Stimulated activated CD8-positive, alpha-beta memory T cell treated with anti-CD3 and anti-CD28 coated beads, Interleukin-7, amount 100 ng/mL, for 4 hours (primary cell): ENCODE measurements at places on chromosomes 7 and 10.

GRCh38 chr7:77235276-77235675 lies 35.7 kb upstream of the FGL2 start:
- no peak for DNase-seq

GRCh38 chr7:27314111-27314510 lies 71.5 kb downstream of the EVX1 start:
- no peak for DNase-seq

DNA sequence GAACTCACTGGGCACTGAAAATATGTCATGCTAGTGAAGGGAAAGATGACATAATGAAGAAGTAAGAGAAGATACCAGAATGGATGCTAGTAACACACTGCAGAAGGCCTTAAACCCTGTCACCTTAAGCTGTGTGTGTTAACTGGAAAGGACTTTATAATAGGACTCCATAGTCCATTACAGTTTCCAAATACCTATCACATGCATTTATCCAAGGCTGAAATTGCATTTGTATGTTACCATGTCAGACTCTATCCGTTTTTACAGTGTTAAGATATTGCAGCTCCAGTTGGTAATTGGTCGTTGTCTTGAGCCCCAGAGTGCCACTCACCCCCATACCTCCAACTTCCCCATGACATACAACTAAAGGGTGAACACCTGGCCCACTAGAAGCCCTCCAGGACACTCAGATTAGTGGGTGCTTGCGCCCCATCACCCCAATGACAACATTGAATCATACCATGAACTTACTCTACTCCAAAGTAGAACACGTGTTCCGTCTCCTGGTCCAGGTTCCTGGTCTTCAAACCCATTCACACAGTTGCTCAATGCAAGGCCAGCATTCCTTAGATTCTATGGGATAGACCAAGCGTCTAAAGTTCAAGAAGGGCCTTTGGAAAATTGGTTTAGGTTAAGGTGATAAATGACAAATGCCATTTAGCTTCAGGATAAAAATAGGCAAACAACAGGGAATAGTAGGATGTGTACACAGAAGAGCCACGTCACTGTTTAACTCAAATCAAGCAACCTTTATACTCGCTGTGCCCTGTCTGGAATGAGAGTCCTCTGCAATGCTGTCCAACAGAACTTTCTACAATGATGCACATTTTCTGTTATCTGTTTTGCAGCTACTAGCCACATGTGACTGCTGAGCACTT lies 2.1 kb upstream of the RAPGEF5 start:
- no peak for DNase-seq

GRCh38 chr10:96587264-96588059 lies 650 bp upstream of the TM9SF3 start:
- no peak for DNase-seq

GRCh38 chr7:70266186-70266585 lies 667.9 kb downstream of the AUTS2 start:
- no peak for DNase-seq

- no peak for DNase-seq
These were observed 165.6 kb downstream of the ADARB2 start for GRCh38 chr10:1571587-1572237.

GRCh38 chr7:124914298-124914697 lies 15.3 kb downstream of the POT1 start:
- DNase-seq = no peak

DNA sequence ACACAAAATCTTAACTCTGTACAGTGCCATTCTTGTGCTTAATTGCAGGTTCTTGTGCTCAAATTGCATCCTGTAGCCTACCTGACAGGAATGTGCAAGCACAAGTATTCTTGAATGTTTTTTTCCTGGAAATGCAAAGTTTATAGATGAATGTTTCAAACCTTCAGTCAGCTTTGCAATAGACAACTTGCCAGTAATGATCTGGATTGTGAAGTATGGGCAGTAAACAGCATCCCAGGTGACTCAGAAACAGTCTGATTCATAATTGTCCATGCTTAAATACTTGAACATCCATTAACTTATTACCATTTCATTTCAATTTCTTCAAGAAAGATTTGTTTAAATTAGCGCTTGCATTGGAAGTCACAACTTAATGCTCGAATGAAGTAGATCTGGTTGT lies 347.2 kb downstream of the SDK1 start:
- no peak for DNase-seq
